Activated CD4-positive, alpha-beta memory T cell treated with anti-CD3 and anti-CD28 coated beads, Interleukin-2, amount 10 ng/mL, durations not matched to agents 7 days and 5 days (primary cell): ENCODE measurements at places on chromosomes 12 and 14. TPM values are rescaled to one million over a fixed set of nuclear protein-coding genes. Genes with fewer than 3 reads are reported as not detected.

Gene TUNAR
- not detected for total RNA-seq

Gene CPNE8
- 4.6 TPM for total RNA-seq

DNA sequence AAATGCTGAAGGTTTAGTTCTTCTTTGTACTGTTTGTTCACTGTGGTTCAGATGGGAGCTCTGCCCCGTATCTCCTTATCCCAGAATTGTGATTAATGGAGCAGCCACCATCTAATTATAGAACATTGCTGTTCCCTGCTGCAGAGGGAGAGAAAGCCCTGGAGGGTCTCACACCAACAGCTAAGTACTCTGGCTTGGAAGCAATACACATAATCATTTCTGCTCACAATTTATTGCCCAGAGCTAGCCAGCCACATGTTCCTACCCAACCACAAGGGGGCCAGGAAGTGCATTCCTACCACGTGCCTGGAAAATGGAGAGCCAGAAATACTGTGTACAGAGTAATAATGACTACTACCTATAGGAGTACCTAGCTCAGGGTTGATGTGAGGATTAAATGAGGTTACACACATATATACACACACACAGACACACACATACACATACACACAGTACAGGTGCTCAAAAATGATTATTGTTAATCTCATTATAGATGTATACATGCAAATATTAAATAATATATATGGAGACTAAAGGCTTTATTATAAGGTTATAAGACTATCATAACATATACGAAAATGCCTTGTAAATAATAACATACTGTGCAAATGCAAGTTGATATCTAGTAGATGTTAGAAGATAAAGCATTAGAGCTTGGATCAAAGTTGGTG lies 22.3 kb downstream of the MSRB3 start:
- no peak overlapping the region for H3K4me3 ChIP-seq
- H3K4me1 ChIP-seq, result no peaks in the 10 kb centered on the region
- H3K27ac ChIP-seq, result no peak overlapping the region
- no peak for DNase-seq

GRCh38 chr14:85620947-85621346 lies 91.0 kb downstream of the FLRT2 start:
- no peak for DNase-seq
- no peak overlapping the region for H3K27ac ChIP-seq
- no peaks in the 10 kb centered on the region for H3K27me3 ChIP-seq

GRCh38 chr14:43981135-43981768 lies 525.8 kb downstream of the FSCB start:
- H3K4me3 ChIP-seq, result no peak overlapping the region
- no peak overlapping the region for H3K27ac ChIP-seq
- no peaks in the 10 kb centered on the region for H3K36me3 ChIP-seq
- H3K27me3 ChIP-seq, result no peaks in the 10 kb centered on the region
- H3K4me1 ChIP-seq, result no peaks in the 10 kb centered on the region
- no peak for DNase-seq

DNA sequence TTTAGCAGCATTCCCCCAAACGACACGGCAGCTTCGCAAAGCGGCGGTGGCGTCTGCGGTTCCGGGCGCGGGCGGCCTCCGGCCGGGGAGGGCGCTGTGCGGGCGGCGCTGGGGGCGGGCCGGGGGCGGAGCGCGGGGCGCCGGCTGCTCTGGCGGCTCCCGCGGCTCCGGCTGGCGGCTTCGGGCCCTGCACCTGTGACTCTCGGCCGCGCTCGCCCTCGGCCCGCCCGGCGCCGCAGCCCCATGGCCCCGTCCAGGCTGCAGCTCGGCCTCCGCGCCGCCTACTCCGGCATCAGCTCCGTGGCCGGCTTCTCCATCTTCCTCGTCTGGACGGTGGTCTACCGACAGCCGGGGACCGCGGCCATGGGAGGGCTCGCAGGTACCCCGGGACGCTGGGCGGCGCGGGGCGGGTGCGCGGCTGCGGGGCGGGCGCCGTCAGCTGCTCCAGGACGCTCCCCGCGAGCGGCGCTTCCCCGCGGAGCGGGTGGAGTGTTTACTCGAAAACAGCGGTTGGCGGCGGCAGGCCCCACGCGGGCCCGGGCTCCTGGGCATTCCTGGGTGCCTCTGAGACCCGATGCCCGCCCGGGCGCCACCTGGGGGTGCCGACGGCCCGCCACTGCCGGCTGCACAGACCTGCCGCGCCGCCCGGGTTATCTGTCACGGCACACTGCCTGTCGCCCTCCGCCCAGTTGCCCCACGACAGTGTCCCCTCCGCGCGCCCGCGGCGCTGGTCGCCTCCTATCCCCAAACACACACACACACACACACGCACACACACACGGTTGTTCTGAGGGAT lies at the start of gene SLC48A1:
TSS of gene SLC48A1 (plus strand) at position 177 of the 796 bp plus-strand sequence. CDS start at position 244, 67 bp downstream.
- H3K27ac ChIP-seq, result peak within 1 kb of the TSS; percentile 36
- peak within 1 kb of the TSS; percentile 91 for H3K4me3 ChIP-seq
- peaks cover 3% of the 10 kb centered on the region for H3K36me3 ChIP-seq
- DNase-seq, result peak; percentile 75
- peaks cover 5% of the 10 kb centered on the region for H3K27me3 ChIP-seq

Gene VWF
- total RNA-seq, result not detected

- H3K4me3 ChIP-seq, result no peak overlapping the region
- no peaks in the 10 kb centered on the region for H3K27me3 ChIP-seq
- no peaks in the 10 kb centered on the region for H3K36me3 ChIP-seq
- H3K27ac ChIP-seq, result no peak overlapping the region
These were observed 296.6 kb upstream of the PRICKLE1 start for GRCh38 chr12:42886160-42886559.

GRCh38 chr12:31531893-31532292 lies 59.0 kb downstream of the DENND5B start:
- no peaks in the 10 kb centered on the region for H3K36me3 ChIP-seq
- H3K4me1 ChIP-seq, result no peaks in the 10 kb centered on the region
- DNase-seq, result no peak
- H3K4me3 ChIP-seq, result no peak overlapping the region
- H3K27me3 ChIP-seq, result peaks cover 21% of the 10 kb centered on the region

DNA sequence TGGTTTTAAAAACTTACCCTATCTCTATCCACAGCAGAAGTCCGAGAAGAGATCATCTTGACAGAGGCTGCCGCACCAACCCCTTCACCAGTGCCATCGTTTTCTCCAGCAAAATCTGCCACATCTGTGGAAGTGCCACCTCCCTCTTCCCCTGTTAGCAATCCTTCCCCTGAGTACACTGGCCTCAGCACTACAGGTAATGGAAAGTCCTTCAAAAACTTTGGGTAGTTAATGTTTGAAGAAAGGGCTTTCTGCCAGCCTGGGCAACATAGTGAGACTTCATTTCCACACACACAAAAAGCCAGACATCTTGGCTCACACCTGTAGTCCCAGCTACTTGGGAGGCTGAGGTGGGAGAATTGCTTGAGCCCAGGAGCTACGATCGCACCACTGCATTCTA lies 41.6 kb upstream of the RIC8B start:
- no peak overlapping the region for H3K27ac ChIP-seq
- no peaks in the 10 kb centered on the region for H3K36me3 ChIP-seq
- no peak for DNase-seq

DNA sequence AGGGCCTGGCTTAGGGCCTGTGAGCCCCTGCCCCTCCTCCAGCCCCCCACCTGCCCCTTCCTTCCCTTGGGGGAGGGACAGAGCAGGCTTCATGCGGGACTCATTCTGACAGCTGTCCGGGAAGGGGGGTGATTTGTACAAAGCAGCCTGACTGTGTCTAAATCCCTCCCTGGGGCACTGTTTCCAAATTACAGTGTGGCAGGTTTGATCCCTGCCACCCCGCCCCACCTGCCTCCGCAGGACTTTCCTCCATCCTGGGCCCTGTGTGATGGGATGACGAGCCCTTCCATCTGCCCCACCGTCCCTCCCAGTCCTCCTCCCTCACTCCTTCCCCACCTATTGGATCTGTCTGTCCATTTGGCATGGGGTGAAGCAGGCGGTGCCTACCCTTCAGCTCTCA lies 363.9 kb downstream of the BCL11B start:
- H3K27ac ChIP-seq, result no peak overlapping the region
- H3K36me3 ChIP-seq, result no peaks in the 10 kb centered on the region
- H3K4me3 ChIP-seq, result no peak overlapping the region
- no peak for DNase-seq
- peaks cover 16% of the 10 kb centered on the region for H3K4me1 ChIP-seq

GRCh38 chr12:4104722-4105244 lies 168.8 kb upstream of the CCND2 start:
- H3K27me3 ChIP-seq, result peaks cover 8% of the 10 kb centered on the region
- no peak overlapping the region for H3K27ac ChIP-seq
- H3K4me1 ChIP-seq, result peaks cover 37% of the 10 kb centered on the region
- H3K4me3 ChIP-seq, result no peak overlapping the region
